ENCODE measurements at places on chromosomes 2 and 18.

GRCh38 chr2:108182489-108182888, 57.3 kb upstream of the SULT1C3 start:
- DNase-seq: no peak

GRCh38 chr2:172826522-172826921, 90.9 kb downstream of the RAPGEF4 start:
- DNase-seq: no peak

- DNase-seq: no peak
Observed at GRCh38 chr2:135094508-135094907, 42.4 kb downstream of the RAB3GAP1 start.

GRCh38 chr2:17070711-17071110, 405.1 kb upstream of the CYRIA start:
- no peak for DNase-seq

- DNase-seq: no peak
Observed at GRCh38 chr2:179460181-179460929, 195.7 kb upstream of the SESTD1 start.

GRCh38 chr2:8570637-8571036, 111.2 kb upstream of the ID2 start:
- DNase-seq: no peak

DNA sequence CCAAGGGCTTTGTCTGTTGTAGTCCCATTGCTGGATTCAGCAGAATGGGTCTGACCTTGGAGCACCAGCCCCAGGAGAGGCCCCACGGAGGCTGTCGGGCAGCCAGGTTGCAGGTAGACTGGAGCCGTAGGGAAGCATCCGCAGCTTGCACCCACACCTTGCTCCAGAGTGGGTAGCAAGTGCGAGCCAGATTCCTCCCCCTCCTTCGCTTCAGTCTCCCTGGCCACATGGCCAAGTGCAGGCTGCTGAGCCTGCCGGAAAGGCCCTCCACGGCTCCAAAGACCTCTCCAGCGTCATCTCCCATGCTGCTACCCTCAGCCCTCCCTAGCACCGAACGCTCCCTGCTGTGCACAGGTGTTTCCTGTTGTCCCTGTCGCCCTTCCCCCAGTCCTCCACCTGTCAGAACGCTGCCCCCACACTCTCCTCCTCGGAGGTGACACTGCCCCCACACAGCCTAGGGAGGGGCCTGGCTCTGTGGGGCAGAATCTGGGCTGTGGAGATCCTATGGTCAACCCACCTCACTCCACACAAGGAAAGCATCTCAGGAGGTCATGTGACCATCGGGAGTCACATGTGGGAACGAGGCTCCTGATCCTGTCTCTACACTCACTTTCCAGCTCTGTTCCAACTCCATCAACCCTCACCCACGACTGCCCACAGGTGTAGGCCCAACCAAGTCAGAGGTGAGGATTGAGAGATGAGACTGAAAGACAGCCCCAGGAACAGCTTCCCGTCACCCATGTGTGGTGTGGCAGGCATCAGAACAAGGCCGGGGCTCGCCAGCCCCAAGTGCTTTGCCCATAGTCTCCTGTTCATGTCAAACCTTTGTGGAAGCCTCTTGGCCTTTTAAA, 8.3 kb downstream of the KCNF1 start:
- DNase-seq: peak; percentile 30

GRCh38 chr2:48734576-48735303, 20.8 kb downstream of the LHCGR start:
- DNase-seq: no peak

DNA sequence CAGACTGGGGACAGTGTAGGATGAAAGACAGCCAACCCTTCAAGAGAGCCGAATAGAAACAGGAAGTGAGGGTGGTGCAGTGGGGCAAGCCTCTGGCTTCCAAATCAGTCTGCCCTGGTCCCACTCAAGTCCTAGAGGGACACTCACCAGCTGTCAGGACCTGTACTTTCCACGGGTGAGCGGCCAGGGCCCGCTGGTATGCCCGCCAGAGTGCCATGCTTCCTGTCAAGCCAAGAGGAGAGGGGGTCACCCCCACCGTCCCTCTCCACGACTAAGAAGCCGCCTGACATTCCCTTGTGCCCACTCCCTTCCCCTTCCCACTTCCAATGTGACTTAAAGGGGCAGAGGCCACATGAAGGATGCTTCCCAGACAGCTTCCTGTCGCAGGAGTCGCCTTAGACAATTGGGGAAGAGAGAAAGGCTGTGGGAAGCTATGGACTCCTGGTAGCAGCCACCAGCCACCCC, 564 bp downstream of the MPV17 start:
- DNase-seq: no peak

DNA sequence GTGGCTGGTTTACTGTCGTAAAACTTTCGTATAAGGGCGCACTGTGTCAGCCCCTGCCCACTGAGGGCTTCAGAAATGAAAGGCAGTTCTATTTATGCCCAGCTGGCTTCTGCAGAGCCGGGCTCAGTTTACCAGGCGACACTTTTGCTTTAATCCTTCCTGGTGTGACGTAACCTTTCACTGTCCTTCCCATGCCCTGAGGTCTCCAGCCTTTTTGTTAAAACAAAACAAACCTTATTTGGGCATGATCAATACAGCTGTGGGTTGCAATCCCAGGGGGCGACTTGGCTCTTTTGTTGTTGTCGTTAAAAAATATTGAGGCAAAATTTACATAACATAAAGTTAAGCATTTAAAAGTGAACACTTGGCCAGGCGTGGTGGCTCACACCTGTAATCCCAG, 85.3 kb downstream of the AGAP1 start:
- no peak for DNase-seq

- no peak for DNase-seq
Observed at GRCh38 chr2:195238826-195239225, 418.2 kb upstream of the SLC39A10 start.

- no peak for DNase-seq
Observed at GRCh38 chr2:28626891-28627421, 124.7 kb upstream of the PPP1CB start.

- no peak for DNase-seq
Observed at GRCh38 chr2:68813596-68813995, 57.6 kb downstream of the BMP10 start.

DNA sequence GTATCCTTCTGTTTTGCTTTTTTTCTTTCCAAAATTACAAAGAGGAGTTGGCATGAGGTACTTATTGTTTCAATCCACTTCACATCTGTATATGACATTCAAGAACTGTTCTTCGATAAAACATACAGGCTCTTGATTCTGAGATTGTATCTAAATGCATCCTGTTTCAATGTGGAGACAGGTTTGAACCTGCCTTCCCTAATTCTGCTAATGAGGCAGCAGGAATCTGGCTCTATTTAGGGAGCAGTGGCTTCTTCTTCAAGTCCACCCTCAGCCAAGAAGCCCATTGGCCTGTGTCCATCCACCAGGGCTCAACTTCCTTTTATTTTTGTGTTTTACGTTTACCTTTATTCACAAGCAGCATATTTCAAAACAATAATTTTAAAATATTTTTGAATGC, 84.8 kb upstream of the PIK3C3 start:
- DNase-seq: peak; percentile 94

DNA sequence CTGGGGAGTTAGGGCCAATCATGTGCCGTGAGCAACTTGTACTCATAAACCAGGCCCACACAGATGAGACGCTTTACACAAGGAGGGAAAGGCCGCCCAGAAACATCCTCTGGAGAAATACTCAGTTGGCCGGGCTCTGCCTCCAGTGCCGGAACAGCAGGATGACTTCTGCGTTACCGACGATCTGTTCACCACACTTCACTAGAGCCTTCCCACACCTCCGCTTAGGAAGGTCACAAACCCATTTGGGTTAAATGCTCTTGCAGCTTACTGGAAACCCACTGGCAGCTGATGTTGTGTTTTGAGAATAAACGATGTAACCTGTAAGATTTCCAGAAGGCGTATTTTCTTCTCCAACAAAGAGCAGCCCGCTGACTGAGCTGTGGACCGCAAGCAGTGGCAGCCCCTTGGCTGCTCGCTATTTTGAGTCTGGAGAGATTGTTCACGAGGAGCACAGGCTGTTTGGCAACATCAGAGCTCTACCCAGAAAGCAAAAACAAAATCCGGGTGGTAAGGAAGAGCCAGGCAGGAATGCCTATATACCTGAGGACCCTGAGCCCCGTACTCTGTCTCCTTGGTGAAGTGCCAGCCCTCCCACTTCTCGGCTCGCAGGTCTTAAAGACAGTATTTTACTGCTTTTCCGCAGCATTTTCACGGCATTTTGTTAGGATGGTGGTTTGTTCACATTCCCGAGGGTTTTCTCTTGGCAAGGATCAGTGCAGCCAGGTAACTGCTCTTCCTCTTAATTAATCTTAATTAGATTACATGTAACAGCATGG, 44.0 kb downstream of the COLEC12 start:
- DNase-seq: no peak

DNA sequence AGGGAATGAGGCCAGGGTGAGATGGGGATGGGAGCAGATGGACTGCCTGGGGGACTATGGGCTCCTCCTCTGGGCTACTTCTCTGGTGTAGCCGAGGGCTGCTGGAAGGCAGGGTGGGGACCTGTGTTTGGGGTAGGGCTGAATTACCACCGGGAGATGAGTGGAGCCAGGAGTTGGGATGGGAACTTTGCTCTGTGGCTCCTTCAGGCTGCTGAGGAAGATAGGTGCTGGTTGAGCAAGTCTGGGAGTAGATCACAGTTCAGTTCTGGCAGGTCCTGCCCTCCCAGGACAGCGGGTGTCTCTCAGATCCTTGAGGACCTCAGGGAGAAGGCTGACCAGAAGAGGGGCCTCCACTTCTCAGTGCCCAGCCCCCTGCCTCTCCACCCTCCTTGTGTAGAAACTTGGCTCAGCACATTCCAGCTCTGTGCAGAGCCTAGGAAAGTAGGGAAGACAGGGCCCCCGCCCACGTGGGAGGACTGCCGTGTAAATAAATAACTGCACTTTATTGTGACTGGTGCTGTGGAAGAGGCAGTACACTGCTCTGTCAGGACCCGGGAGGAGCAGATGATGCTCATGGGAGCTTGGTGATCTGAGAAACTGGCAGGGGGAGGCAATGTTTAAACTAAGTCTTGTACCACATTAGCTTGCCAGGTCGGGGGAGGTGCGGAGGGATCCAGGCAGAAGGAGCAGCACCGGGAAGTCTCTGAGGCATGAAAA, 15.3 kb downstream of the TET3 start:
- DNase-seq: no peak

GRCh38 chr2:214481204-214481603, 70.3 kb downstream of the VWC2L start:
- peak; percentile 14 for DNase-seq

GRCh38 chr2:144504218-144504641, 15.7 kb downstream of the ZEB2 start:
- DNase-seq: no peak

- DNase-seq: no peak
Observed at GRCh38 chr18:24924066-24924716, 427.8 kb downstream of the ZNF521 start.

DNA sequence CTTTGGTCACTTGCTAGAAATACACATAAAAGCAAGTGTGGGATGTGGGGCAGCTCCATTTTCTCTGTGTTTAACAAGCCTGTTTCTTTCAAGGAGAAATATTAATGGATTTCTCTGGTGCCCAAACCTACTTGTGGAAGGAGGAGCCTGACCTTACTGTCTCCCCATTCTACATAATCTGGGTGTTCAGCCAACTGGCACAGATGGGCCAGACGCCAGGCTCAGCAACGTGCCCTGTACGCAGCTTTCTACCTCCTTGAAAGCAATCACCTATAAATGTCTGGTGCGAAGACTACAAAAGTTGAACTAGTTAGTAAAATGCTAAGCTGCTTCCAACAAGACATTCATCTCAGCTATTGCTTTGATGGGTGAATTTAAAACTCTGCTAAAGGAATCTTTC, 33.2 kb upstream of the MYO3B start:
- peak; percentile 8 for DNase-seq

GRCh38 chr2:14417551-14417950, 215.0 kb upstream of the LRATD1 start:
- DNase-seq: no peak

DNA sequence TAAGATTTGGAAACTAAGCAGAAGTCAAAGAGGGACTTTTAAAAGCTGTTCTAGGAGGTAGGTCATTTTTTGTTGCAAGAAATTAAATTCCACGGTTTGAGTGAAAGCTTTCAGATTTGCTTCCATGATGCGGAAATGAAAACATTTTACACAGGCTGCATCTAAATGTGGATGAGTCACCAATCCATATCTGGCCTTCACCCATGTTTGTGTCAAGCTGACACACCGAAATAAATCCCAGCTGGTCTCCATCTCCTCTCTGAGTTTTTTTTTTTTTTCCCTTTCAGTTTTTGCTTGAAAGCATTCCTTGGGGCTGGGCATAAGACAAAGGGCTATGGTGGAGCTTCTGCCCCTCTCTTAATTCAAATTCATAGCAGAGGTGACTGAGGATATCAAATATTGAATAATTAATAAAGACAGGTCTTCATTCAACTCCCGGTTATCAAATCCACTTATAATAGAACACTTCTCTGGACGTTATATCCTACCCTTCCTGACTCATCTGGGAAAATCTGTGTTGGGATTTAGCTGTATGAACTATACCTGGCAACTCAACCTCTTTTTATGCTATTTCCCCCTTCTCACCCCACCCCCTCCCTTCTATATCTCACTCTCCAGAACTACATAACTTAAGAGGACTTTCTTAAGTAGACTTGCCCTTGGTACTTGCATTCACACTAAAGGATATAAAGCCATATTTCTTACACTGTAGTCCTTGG, 558.3 kb upstream of the GCFC2 start:
- DNase-seq: no peak

Measured in NCI-H1105 treated with DMSO at 0.1 percent for 48 hours (cell line).